ENCODE measurements at places on chromosomes 6 and 20. TPM values are rescaled to one million over a fixed set of nuclear protein-coding genes. Genes with fewer than 3 reads are reported as not detected.

GRCh38 chr6:156794546-156795354 lies 17.6 kb downstream of the ARID1B start:
- DNase-seq, result no peak

DNA sequence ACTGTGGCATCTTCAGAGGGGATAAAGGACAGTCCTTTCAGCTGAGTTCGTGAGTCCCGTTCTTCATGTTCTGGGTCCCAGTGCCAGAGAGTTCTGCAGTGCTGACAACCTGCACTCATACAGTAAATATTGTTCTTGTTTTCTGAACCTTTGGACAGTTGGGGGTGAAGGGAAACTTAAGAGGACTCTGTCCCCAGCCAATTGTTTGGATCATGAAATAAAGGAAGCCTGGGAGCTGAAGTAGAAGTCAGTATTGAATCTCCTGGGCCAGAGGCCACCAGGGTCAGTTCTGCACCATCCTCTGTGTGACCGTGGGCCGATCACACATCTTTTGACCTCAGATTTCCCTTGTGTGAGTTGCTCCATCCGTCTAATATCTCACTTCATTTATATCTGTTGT lies 3.2 kb downstream of the SLC2A12 start:
- no peak for DNase-seq

DNA sequence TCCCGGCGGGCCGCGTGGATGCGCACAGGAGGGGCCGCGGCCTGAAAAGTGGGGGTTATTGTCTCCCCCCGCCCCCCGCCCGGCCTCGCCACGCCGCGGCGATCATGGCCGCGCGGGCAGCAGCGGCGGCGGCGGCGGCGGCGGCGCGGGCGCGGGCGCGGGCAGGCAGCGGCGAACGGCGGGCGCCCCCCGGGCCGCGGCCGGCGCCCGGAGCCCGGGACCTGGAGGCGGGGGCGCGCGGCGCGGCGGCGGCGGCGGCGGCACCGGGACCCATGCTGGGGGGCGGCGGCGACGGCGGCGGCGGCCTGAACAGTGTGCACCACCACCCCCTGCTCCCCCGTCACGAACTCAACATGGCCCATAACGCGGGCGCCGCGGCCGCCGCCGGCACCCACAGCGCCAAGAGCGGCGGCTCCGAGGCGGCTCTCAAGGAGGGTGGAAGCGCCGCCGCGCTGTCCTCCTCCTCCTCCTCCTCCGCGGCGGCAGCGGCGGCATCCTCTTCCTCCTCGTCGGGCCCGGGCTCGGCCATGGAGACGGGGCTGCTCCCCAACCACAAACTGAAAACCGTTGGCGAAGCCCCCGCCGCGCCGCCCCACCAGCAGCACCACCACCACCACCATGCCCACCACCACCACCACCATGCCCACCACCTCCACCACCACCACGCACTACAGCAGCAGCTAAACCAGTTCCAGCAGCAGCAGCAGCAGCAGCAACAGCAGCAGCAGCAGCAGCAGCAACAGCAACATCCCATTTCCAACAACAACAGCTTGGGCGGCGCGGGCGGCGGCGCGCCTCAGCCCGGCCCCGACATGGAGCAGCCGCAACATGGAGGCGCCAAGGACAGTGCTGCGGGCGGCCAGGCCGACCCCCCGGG lies 637 bp downstream of the ARID1B start:
- DNase-seq, result peak; percentile 74

- DNase-seq, result no peak
Observed at GRCh38 chr6:27260369-27260768, 12.9 kb downstream of the PRSS16 start.

DNA sequence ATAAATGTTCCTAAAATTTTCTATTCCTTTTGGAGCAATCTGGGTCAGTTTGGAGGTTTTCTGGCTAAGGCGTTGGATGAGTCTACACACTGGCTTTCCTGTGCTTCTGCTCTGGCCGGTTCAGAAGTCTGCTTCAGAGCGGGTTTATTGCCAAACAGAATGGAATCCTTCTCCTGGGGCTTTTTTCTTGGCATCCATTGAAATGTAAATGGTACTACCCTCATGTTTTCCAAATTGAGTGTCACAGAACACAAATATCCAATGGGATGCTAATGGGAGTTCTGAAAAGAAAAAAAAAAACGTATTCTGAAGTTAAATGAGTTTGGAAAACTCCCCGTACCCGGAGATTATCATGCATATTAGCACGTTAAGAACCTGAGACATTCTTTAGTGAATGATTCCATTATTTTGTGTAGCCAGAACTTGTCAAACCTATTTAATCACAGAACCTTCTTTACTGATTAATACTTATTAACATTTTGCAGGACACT lies 930.3 kb downstream of the QKI start:
- DNase-seq, result no peak

DNA sequence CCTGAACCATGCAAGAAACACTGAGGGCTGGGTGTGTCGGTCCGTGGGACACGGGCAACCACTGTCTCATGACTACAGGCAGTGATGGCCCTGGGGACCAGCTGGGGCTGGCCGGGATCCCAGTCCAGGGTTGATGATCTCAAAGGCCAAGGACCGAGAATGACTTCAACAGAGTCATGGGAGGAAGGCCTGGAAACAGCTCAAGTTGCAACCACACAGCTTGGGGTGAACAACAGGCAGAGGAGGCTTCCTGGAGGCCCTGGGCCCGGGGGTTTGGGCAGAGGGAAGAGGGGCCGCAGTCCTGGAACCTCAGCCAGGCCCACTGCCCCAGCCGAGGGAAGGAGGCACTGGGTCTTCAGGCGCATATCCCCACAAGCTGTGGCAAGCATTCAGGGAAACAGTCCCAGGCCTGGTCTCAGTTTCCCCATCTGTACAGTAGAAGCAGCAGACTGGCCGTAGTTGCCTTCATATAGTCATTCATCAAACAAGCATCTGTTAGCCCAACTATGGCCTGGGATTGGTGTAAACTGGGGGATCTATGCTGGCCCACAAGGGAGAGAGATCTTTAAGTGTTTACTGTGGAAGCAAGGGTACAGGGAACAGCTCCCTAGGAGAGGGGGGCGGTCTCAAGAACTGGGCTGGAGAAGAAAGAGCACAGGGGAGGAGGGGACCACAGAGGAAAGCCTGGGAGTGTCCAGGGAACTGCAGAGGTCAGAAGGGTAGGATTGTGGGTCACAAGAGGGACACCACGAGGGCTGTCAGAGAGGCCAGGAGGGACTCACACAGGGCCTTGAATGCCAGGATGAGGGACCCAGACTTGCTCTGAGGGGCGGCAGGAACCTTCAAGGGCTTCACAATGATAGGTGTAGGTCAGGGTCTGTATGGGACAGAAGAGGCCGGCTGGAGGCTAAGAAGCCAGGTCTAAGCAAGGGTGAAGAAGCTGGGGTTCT lies 2.1 kb downstream of the MYL9 start:
- DNase-seq, result peak; percentile 92

DNA sequence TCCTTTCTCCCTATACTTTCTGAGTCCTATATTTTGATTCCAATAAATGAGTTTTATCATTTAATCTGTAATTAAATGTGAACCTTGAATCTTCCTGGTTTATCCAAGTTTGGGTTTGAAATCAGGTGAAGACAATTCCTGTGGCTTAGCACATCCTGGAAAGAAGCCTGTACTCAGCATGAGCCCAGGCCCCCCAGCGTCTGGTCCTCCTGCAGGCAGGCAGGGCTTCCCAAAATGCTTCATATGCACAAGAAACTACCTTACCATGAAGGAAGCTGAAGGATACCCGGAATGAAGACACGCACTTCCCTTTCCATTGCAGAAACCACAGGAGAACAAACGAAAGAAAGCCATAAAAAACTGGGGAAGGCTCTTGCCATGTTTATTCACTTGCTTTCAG lies 157.4 kb upstream of the PDE10A start:
- DNase-seq, result no peak

The SRMS gene
- total RNA-seq, result not detected

DNA sequence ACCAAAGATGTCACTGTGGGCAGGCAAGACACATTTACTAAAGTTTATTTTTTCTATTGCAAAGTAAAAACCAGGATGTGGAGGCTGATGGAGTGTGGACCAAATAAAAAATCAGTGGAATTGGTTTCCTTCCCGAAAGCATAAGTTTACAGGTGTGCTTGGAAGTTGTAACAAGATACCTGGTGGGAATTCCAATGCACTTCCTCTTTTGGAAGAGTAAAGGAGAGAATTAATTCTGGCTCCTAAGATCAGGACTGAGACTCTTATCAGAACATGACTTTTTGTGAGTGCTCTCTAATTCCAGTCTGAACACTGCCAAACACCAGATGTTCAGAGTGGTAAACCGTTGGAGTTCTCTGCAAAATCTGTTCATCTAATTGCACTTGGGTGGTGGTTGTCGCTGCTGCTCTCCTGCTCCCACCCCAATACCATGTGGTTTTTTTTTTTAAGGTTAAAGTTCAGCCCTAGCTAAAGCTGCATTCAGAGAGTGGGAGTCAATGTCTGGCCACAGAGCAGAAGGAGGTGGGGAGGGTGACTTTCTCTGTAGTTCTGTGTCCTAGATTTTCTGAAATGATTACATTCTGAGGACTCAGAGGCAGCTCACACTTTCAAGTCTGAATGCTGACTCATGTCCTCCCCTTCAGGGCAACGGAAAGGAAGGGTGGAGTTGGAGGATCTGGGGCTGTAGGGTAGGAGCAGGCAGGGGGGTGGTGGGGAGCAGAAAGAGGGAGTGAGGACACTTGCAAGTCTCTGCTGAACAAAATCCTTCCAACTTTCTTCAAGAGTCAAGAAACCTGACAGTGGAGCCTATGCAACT lies 275.8 kb upstream of the PRDM1 start:
- no peak for DNase-seq
